ENCODE measurements at places on chromosomes 12 and 14.
A peak's percentile ranks its signal among the peaks of the same experiment; 100 is the strongest.

DNA sequence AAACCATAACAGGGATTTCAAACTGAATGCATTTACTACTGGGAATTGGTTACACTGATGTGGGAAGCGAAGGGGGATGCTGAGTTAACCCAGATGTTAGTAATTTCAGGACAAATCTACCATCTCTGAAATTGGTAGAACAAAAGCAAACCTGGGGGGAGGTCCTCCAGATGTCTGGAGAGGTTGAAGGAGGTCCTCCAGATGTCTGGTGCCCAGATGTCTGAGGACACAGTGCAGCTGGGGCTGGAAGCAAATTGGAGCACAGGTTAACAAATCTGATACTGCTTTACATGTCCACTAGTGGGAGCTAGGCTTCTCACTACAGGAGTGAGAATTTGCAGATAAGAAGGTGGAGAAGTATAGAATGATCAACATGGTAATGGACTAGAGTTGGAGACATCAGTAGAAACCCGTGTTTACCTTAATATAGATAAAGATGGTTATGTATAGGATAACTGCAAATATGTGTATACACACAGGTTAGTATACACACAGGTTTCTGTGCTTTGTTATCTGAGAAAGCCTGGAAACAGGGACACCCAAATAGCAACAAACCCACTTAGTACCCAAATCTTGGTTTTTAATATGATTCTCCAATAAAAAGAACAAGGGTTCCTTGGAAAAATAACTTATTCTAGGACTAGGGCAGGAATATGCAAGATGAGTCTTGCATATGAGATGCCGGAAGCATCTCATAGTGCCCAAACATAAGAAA lies 162.5 kb downstream of the C12orf50 start:
- DNase-seq: peak; percentile 41

DNA sequence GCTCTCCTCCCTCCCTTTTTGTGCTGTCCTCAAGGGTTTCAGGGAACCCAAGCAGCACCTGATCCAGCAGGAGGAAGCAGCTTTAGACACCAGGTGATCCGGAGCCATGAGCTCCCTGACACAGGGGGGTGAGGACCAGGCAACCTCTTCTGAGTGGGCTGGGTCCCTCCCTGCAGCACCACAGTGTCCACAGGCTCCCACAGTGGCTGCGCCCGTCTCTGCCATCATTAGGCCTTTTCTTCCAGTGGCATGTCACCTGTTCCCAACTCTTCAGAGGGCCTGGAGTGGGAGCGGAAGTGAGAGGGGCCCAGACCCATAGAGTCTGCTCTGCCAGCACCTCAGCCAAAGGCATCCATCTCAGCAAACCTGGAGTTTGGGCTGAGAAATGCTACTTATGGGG lies 421 bp upstream of the KRT76 start:
- DNase-seq: no peak

- peak; percentile 75 for DNase-seq
These were observed 1.8 kb downstream of the GALNT6 start for GRCh38 chr12:51389302-51389999.

- peak; percentile 83 for DNase-seq
These were observed 630 bp downstream of the FOS start for GRCh38 chr14:75279153-75279762.

DNA sequence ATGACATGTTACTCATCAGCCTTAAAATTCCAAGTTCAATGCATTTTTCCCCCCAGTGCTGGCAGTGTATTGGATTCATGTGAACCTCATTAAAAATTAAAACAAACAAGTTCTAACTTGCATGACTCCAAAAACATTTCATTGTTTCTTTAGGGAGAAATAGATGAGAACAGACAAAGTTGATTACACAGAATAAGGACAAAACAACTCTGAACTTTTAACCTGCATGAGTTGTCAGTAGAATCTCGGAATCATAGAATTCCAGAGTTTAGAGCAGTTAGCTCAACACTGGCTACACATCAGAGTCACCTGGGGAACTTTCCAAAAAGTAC lies 127.5 kb downstream of the TMX1 start:
- peak; percentile 62 for DNase-seq

DNA sequence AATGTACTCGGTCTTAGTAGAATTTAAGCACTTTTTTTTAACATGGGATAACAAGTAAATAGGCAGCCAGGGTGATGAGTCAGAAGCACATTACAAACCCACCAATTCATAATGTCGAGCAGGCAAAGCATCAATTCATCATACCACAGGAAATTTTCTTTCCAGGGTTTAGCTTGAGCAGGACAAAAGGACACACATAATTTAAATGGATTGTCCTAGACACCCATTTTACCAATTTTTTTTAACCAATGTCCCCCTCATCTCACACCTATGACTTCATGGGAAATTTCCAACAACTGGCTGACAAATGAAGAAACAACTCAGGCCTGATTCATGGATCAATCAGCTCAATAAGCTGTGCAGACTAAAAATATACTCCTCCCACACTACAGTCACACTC lies 58.8 kb upstream of the FOXG1 start:
- DNase-seq: peak; percentile 38

DNA sequence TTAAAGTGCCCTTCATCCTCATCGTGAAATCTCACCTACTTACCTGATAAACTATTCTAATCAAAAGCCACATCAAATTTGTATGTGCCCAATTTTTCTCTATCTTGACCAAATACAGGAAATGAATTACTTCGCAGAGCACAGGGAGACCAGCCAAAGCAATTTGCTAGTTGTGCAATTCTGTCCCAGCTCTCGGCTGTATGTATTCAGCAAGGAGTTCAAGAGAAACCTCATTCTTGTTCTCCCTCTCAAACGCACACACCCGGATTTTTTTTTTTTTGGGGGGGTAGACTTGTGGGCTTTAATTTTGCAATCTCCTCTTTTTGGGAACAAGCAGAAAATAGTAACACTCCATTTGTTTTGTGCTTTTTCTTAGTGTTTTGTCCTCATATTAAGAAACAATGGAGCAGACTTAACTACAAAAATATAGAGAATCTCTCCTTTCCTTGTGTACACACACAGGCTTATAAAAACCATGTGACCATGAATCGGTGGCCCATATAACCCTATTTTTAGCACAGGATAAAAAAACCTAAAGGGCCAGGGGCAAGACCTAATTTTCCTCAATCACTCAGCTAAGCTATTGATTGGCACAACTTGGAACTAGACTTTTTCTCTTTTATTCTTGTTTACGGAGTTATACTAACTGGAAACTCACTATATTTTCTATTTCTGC lies 64.2 kb downstream of the MBIP start:
- peak; percentile 42 for DNase-seq

GRCh38 chr14:105168496-105168978 lies at the start of gene JAG2:
JAG2 (minus strand) TSS chr14:105168776; CDS start chr14:105168420, 356 bp downstream.
- DNase-seq: peak; percentile 33

All from GM23248 (cell line).